ENCODE measurements at places on chromosomes 3 and 15.

GRCh38 chr3:29912600-29913288 lies 631.9 kb downstream of the RBMS3 start:
- DNase-seq: no peak

DNA sequence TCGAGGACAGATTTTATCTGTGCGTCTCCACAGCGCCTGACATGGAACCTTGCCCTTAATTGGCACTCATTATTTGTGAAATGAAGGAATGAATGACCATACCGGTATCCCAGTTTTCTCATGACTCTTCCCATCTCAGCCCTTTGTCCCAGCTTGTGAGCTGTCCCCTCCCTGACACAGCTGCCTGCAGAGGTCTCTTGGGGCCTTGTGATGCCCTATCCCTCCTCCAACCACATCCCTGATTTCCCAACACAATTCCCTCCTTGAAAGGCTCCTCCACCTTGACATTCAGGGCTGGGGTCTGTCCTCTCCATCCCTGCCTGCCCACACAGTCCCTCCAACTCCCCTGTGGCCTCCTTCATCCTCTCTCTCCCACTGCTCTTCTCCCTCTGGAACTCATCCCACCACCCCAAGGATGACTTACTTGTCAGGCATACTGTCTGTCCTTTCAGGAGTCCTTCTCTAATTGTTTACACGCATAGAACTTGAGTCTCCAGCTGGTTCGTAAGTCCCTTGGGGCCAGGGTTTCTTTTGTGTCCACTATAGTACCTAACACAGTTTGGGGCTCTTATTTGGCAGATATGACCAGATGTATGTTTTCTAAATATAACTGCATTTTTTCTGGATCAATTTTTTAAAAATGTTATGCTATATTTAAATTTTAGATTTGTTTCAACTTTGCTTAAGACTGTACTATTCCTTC lies 35.6 kb upstream of the FILIP1L start:
- no peak for DNase-seq

- DNase-seq: no peak
These were observed 9.9 kb upstream of the PAQR9 start for GRCh38 chr3:142973217-142974009.

DNA sequence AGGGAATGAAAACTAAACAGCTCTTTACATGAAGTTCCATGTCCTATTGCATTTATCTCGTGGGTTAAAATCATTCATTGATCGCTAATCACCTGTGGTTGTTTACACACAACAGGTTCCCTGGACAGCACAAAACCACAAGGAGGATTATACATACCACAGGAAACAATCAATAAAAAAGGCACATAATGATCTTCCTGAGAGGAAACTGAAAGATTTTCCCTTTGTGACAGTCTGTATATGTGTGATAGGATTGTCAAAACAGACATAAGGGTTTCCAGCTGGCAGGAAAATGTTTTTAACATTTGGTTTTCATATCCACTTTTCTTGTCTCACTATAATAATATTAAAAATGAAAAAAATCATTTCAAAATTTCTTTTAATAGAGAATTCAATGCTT lies 541.8 kb downstream of the NLGN1 start:
- no peak for DNase-seq

GRCh38 chr3:98331329-98331728 lies 22.3 kb upstream of the OR5K4 start:
- DNase-seq: no peak

DNA sequence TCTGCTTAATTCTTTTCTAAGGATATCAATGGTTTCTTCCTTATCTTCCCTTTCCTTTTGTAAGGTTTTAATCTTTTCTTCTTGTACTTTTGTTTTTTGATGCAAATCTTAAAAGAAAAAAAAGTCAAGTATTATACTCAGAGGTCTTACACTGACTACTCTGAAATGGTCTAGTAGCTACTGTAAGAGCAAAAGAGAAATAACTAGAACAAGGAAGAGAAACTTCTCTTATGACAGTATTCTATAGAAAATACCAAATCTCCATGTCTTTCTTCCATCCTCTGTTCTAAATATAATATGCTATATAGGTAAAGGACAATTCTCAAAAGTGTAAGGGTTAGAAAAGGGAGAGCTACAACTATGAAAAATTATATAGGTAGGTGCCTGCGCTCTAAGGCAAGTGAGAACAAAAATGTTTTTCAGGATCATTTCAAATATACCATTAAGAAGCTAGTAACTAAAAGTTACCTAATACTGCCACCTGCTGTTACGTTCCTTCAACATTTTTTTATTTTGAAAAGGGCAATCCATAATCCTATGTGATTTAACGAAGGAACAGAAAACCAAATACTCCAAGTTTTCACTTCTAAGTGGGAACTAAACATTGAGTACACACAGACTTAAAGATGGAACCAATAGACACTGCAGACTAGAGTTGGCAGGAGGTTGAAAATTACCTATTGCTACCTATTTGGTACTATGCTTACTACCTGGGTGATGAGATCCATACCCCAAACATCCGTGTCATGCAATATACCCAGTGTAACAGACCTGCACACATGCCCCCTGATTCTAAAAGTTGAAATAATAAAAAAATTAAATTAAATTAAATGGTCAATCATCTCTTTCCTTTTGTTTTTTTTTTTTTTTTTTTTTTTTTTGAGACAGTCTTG lies 36.7 kb downstream of the CIP2A start:
- no peak for DNase-seq

DNA sequence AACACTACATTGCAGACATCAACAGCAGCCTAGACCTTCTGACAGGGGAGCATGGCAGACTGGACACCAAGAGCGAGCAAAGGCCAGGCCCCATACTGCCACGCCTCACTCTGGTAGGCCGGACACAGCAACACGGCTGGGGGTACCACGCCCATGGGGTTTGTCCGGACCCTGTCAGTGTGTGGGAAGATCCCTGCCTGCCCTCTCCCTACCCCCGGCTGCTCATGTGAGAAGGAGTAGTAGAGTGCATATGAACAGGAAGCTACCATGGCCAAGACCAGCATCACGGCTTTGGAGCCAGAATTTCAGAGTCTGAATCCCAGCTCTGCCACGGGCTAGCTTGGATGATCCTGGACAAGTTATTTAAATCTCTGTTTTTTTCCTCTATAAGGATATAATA lies 27.9 kb downstream of the ALDH1L1 start:
- no peak for DNase-seq

DNA sequence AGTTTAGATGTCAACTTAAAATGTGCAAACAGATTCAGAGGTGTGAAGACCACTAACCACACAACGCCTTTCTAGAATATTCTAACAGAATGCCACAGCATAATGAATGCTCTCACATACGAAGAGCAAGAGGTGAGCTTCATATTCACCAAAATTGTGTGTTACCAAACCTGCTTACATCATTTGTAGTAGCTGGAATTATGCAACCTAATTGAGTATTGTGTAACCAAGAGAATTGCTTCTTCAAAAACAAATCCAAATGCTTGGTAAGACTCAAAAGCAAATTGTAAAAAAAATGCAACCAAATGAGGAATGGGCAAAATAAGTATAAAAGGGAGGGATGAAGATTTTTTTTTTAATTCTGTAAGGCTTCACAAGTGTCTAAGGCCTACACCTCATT lies 160.7 kb downstream of the TAFA4 start:
- no peak for DNase-seq

DNA sequence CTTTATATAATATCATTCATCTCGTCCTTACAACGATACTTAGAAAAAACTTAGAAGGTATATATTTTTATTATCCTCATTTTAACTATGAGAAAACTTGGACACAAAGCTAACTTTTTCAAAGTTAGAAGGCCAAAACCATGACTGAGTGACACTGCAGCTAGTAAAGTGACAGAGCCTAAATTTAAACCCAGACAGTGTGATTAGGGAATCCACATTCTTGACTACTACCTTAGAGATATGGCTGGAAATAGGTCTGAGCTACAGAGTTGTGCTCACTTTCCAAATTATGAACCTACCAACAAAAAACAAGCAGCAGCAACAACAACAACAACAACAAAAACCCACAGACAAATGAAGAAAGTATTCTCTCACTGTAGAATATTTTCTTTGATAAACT lies 236.2 kb downstream of the SCAPER start:
- DNase-seq: no peak

Data from stimulated activated CD4-positive, alpha-beta T cell treated with anti-CD3 and anti-CD28 coated beads, TNF-alpha, amount 100 ng/mL, for 4 hours (primary cell).